ENCODE measurements at places on chromosomes 1 and 21. TPM values are rescaled to one million over a fixed set of nuclear protein-coding genes. Genes with fewer than 3 reads are reported as not detected.
A peak's percentile ranks its signal among the peaks of the same experiment; 100 is the strongest.

GRCh38 chr1:111515291-111516004, 12.0 kb upstream of the ADORA3 start:
- H3K4me1 ChIP-seq, result peaks cover 17% of the 10 kb centered on the region
- H3K36me3 ChIP-seq, result no peaks in the 10 kb centered on the region
- peak overlapping the region; percentile 47 for H3K4me3 ChIP-seq
- H3K27me3 ChIP-seq, result no peaks in the 10 kb centered on the region
- DNase-seq, result no peak

DNA sequence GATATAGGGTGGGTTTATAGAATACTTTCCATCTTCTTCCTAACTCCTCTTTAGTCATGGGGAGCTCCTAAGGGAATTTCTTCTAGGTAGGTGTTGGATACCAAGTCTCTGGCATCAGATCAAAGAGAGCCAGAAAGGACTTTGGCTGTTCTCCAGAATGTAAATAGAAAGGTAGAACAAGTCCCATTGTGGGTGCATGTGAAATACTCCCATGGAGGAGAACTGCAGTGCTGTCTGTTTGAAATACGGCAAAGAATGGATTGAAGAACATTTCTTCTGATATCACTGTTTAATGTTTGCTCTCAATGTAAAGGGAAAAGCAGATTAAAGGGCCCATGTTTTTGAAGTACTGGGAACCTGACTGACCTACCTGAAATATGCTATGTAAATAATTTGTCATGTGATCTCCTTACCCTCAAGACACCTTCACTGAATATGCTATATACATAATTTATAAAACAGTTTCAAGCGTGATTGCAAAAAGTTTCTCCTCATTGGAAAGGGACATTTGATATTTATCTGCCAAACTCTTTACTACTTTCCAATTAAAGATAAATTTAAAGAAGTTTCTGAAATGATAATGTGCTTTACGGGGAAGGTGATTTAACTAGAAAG, 65.9 kb downstream of the LAMC1 start:
- H3K27ac ChIP-seq, result no peak overlapping the region
- no peak overlapping the region for H3K4me3 ChIP-seq
- H3K27me3 ChIP-seq, result no peaks in the 10 kb centered on the region
- no peaks in the 10 kb centered on the region for H3K36me3 ChIP-seq

DNA sequence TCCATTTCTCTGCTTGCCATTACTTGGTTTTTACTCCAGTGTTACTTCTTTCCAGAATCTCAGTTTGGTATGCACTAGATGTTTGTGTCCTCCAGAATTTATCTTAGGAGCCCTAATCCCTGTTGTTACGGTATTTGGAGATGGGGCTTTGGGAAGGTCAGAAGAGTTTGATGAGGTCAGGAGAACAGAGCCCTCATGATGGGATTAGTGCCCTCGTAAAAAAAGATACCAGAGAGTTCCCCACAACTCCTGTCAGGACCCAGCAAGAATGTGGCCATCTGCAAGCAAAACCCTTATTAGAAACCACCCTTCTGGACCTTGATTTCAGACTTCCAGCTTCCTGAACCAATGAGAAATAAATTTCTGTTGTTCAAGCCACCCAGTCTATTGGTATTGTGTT, 98.0 kb downstream of the ADAMTS1 start:
- no peaks in the 10 kb centered on the region for H3K4me1 ChIP-seq
- no peak overlapping the region for H3K27ac ChIP-seq

- no peak for DNase-seq
- H3K4me3 ChIP-seq, result no peak overlapping the region
- peaks cover 9% of the 10 kb centered on the region for H3K4me1 ChIP-seq
- H3K27ac ChIP-seq, result no peak overlapping the region
- no peaks in the 10 kb centered on the region for H3K36me3 ChIP-seq
- H3K27me3 ChIP-seq, result no peaks in the 10 kb centered on the region
These were observed 29.8 kb downstream of the MAPKAPK2 start for GRCh38 chr1:206714331-206715058.

GRCh38 chr1:114466334-114467014, 44.5 kb downstream of the TRIM33 start:
- H3K27ac ChIP-seq, result no peak overlapping the region
- no peak overlapping the region for H3K4me3 ChIP-seq
- H3K27me3 ChIP-seq, result no peaks in the 10 kb centered on the region
- no peak for DNase-seq
- no peaks in the 10 kb centered on the region for H3K36me3 ChIP-seq

DNA sequence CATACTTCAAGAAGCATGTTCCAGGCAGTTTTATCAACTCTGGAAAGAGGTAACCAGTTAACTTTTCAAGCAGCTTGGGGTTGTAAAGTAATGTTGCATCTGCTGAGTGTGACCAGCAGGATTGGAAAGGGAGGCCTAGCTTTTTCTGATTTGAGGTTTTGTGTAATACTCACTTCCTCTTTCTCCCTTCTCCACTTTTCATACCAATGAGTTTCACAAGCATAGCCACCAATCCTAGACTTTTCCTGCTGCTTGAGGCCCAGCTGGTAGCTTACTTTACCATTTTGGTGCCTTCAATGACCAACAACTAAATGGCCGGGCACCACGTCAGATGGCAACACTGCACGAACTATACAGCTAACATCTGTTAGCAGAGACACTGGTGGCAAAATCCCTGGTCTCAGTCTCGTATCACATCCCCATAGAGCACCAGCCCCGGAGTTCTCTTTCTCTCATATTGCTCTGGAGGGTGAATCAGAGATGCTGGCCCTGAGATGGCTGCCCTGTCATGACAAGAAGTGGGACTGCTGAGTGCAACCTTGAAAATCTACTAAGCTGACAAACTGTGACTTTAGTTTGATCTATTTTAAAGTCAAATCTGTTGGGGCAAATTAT, 14.8 kb upstream of the GPR88 start:
- H3K4me1 ChIP-seq, result peaks cover 3% of the 10 kb centered on the region
- no peak overlapping the region for H3K4me3 ChIP-seq
- no peaks in the 10 kb centered on the region for H3K27me3 ChIP-seq
- H3K27ac ChIP-seq, result no peak overlapping the region

DNA sequence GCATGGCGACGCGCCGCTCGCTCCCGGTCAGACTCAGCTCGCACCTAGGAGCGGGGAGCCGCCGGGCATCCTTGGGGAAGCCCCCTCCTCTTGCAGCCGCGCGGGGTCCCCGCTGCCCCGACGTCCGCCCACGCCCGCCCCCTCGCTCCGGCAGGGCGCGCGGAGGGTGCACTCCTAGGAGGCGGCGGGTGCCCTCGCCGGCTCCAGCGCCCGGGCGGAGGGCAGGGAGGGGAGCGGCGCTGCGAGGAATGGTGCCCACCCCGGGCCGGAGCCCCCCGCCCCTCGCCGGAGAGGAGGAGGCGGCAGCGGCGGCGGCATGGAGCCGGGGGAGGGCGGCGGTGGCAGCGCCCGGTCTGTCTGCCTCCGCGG, 488 bp downstream of the FAM78B start:
- DNase-seq, result no peak
- peaks cover 19% of the 10 kb centered on the region for H3K4me1 ChIP-seq
- no peaks in the 10 kb centered on the region for H3K36me3 ChIP-seq
- no peaks in the 10 kb centered on the region for H3K27me3 ChIP-seq
- H3K4me3 ChIP-seq, result peak overlapping the region; percentile 72

DNA sequence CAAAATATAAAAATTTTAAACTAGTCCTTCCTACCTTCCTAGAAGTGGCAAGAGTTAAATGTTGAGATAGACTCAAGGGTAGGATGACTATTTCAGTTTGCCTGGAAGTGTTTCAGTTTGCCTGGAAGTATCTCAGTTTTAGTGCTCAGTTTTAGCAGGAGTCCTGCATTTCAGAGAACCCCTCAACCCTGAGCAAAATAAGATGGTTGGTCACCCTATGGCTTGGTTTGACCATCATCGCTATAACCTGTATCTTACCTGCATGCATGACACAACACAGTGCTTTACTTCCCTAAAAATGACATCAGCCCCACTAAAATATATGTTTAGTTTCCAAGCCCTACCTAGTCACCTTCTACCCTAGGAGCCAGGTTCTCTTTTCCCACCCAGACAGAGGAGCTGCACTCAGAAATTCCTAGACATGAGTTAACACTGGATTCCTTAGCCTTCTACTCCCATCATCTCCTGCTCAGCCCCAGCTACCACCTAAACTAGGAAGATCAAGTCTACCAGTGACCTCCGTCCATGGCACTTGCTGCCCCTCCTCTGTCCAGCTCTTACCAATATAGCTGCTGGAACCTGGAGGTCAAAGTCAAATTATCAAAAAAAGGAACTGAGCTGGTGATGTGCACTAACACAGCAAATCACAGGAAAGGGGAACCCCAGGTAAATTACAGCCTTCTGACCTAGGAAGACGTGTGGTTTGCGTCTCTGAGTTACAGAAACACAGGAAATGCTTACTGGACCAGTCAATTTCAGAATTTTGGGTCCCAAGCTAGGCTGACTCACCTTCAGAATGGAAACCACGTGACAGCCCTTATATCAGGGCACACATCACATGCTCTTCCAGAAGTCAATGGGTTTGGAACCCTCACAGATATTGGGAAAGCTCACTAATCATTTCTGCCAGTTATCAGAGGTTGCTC, 2.2 kb upstream of the G0S2 start:
- H3K36me3 ChIP-seq, result no peaks in the 10 kb centered on the region
- H3K4me1 ChIP-seq, result peaks cover 14% of the 10 kb centered on the region
- no peak for DNase-seq

- no peak for DNase-seq
- H3K27me3 ChIP-seq, result no peaks in the 10 kb centered on the region
These were observed 6.5 kb downstream of the AIRE start for GRCh38 chr21:44291936-44292811.

DNA sequence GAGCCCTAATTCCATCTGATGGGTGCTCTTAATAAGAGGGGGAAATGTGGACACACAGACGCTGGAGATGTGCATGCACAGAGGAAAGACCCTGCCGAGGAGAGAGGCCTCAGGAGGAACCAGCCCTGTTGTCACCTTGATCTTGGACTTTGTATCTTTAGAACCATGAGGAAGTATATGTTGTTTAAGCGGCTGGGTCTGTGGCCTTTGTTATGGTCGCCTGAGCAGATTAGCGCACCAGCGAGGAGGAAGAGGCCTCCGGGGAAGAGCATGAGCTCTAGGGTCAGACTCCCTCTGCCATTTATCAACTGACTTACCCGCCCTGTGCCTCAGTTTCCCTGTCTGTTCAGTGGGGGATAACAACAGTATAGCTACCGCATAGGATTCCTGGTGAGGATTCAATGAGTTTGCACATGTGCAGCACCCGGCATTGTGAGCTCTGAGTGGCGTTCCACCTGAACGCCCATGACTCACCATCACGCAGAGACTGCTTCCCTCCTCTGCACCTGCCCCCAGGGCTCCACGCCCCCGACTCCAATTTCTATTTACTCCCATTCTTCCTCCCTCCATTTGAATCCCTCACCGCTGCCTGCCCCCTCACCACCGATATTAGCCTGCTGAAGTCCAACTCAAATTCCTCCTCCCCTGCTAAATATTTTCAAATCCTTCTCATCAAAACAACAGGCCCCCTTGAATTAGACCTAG, 67.2 kb downstream of the ATP5PO start:
- no peaks in the 10 kb centered on the region for H3K27me3 ChIP-seq
- DNase-seq, result no peak
- H3K4me3 ChIP-seq, result no peak overlapping the region
- peaks cover 11% of the 10 kb centered on the region for H3K4me1 ChIP-seq

DNA sequence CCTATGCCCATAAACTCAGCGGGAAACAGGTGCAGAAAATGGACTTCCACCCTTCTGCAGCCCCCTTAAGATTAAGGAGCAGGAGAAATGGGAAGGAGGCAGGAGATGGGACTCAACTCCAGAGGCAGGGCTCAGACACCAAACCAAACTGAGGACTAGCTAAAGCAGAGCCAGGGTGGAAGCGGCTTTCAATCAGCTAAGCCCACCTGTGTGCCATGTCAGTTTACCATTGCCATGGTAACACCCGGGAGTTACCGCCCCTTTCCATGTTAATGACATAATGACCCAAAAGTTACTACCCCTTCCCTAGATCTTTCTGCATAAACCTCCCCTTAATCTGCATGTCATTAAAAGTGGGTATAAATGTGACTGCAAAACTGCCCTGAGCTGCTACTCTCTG, 653.5 kb downstream of the PTPRU start:
- H3K4me3 ChIP-seq, result no peak overlapping the region
- H3K27me3 ChIP-seq, result no peaks in the 10 kb centered on the region
- DNase-seq, result peak; percentile 5
- H3K4me1 ChIP-seq, result no peaks in the 10 kb centered on the region
- no peak overlapping the region for H3K27ac ChIP-seq
- H3K36me3 ChIP-seq, result no peaks in the 10 kb centered on the region

GRCh38 chr21:39874759-39875158, 7.5 kb downstream of the PCP4 start:
- H3K4me1 ChIP-seq, result no peaks in the 10 kb centered on the region
- DNase-seq, result no peak
- no peaks in the 10 kb centered on the region for H3K36me3 ChIP-seq
- H3K27me3 ChIP-seq, result no peaks in the 10 kb centered on the region
- no peak overlapping the region for H3K27ac ChIP-seq
- H3K4me3 ChIP-seq, result no peak overlapping the region

GRCh38 chr1:196209265-196209664, 399.0 kb downstream of the KCNT2 start:
- H3K27me3 ChIP-seq, result no peaks in the 10 kb centered on the region
- no peak overlapping the region for H3K27ac ChIP-seq
- H3K4me1 ChIP-seq, result no peaks in the 10 kb centered on the region
- no peak overlapping the region for H3K4me3 ChIP-seq
- H3K36me3 ChIP-seq, result no peaks in the 10 kb centered on the region

- H3K27me3 ChIP-seq, result no peaks in the 10 kb centered on the region
- H3K27ac ChIP-seq, result peak overlapping the region; percentile 60
- no peak for DNase-seq
- H3K4me1 ChIP-seq, result peaks cover 54% of the 10 kb centered on the region
- no peak overlapping the region for H3K4me3 ChIP-seq
These were observed 87.0 kb downstream of the GLUL start for GRCh38 chr1:182304627-182305026.

- no peaks in the 10 kb centered on the region for H3K36me3 ChIP-seq
- H3K27me3 ChIP-seq, result no peaks in the 10 kb centered on the region
- DNase-seq, result no peak
- H3K27ac ChIP-seq, result no peak overlapping the region
- H3K4me3 ChIP-seq, result no peak overlapping the region
These were observed 1.7 kb upstream of the SIM2 start for GRCh38 chr21:36697060-36697850.

The WNT9A gene
- 4.3 TPM for total RNA-seq

The AMY1C gene
- 1.7 TPM for total RNA-seq

The FAM72C gene
- 1.3 TPM for total RNA-seq

The KCNJ15 gene
- 4.9 TPM for total RNA-seq

The NPR1 gene
- 2.5 TPM for total RNA-seq

The TPR gene
- total RNA-seq, result 249 TPM

The GUCA2A gene
- not detected for total RNA-seq

The SPRR2B gene
- not detected for total RNA-seq

The FCRL3 gene
- total RNA-seq, result 0.19 TPM

The PTAFR gene
- total RNA-seq, result 0.94 TPM
